ENCODE measurements at places on chromosomes 12 and 14.

DNA sequence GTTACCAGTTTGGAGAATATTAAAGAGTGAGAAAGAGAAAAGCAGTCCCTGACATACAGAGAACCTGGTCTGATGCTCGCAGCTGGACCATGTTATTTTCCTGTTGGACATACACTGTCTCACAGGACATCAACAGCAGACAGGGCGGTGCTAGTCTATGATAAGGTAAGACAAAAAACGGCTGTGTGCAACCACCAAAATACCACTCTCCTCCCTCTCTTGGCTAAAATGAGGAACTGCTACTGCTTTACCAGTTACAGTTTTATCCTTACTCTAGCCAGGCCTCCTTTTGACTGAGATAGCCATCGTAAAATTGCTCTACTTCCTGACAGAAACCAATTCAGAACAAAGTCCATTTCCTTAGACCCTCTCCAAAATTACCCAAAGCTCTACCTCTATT, 47.0 kb upstream of the ERGIC2 start:
- no peak for DNase-seq

DNA sequence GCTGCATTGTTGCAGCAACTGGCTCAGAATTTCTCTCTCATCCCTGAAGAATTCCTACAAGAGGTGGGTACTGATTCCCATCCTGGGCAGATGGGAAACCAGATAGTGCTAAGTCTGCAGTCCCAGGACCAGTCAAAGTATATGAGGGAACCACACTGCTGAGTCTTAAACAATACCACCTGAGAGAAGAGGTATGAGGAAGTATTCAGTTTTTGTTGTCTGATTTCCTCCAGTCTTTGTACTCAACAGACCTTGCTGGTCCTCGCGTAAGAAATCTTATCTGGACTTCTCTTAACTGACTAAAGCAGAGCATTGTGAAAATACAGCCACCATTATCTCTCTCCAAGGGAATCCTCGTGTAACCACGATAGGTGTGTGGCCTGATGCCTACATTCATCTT, 3.6 kb upstream of the EDDM3A start:
- DNase-seq, result no peak

GRCh38 chr14:71322655-71323250, 415.5 kb downstream of the PCNX1 start:
- DNase-seq, result no peak

- DNase-seq, result no peak
These were observed 76.5 kb downstream of the EP400 start for GRCh38 chr12:132026061-132026795.

DNA sequence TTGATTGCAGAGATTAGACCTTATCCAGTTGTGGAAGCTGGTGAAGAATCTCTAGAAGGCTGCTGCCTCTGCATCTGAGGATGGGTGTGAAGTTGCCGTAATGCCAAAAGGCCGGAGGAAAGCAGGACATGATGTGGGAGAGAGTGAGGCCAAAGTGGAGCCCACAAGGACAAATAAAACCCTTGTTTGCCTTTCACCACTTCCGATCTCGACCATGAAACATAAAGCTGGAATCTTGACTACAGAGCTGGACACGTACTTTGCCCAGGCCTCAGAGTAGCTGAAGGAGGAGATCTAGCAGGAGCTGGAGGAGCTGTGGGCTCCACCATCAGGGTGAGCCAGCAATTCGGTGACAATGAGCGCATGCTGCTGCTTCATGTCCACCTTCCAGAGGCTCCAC, 5.0 kb upstream of the CACNA1C start:
- DNase-seq, result no peak

Measured in stimulated activated CD4-positive, alpha-beta T cell treated with anti-CD3 and anti-CD28 coated beads, TNF-alpha, amount 100 ng/mL, for 1 hour (primary cell).